ENCODE measurements at places on chromosomes 5 and 9.
A peak's percentile ranks its signal among the peaks of the same experiment; 100 is the strongest.

DNA sequence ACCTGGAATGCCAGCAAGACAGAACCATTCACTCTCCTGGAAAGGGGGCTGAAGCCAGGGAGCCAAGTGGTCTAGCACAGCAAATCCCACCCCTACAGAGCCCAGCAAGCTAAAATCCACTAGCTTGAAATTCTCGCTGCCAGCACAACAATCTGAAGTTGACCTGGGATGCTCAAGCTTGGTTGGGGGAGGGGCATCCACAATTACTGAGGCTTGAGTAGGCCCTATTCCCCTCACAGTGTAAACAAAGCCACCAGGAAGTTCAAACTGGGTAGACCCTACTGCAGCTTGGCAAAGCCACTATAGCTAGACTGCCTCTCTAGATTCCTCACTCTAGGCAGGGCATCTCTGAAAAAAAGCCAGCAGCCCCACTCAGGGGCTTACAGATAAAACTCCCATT lies 17.3 kb downstream of the RIGI start:
- DNase-seq, result peak; percentile 17

GRCh38 chr5:172952034-172952511 lies 7.2 kb upstream of the RPL26L1 start:
- no peak for DNase-seq

- DNase-seq, result no peak
These were observed 7.9 kb downstream of the TICAM2 start for GRCh38 chr5:115594128-115595047.

DNA sequence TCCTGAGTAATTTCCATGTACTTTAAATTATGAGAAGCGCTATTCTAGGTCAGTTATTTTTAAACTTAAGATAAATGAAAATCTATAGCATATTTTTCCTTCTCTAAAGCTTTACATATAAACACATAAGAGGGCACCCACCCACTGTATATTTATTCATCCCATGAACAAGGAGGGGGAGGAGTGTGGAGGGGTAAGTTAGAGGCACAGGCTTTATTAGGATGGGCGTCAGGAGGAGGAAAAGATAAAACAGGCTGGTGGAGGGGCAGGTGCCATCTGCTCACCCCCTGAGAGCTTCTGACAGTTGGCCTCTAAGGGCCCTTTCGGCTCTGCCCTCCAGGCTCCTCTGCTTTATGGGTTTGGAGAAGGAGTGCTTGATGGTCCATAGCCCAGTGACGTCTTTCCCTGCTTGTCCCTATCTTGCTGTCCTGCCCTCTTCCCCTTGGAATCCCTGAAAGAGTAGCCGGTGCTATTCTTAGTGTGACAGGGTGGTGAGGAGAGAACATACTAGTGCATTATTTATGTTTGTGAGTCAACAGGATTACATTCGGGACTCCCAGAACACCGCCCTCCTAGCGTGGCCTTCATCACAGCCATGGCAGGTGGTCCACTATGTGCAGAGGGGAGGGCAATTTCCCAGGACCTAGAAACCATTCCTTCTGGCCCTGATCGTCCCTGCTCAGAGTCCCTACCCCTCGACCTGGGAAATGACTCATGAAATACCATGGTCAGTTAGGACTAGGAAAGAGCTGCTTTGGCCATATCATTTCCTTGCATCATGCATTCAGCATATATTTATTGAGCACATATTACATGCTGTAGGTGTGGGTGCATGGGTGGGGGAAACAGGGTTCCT lies 7.9 kb upstream of the SYNPO start:
- DNase-seq, result no peak

- DNase-seq, result no peak
These were observed 84.0 kb downstream of the SEC61B start for GRCh38 chr9:99305820-99306811.

- DNase-seq, result peak; percentile 1
These were observed 7.6 kb downstream of the SLC1A1 start for GRCh38 chr9:4497855-4498254.

GRCh38 chr5:25150819-25151218 lies 506.0 kb upstream of the CDH10 start:
- DNase-seq, result no peak

DNA sequence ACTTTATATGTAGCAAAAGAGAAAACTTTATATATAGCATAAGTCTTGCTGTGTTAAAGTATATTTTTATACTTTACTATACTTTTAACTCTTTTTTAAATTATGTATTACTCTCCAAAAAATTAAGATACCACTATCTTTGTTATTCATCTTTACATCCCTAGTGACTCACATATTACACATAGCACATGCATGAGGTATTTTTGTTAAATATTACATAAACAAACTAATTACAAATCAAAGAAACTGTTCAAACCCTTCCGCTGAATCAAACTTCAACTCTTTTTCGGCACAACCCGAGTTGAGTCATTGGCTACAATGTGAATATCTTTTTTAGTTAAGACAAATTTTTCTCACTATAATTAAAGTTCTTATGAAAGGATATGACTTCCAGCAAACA lies 32.1 kb downstream of the NADK2 start:
- DNase-seq, result no peak

DNA sequence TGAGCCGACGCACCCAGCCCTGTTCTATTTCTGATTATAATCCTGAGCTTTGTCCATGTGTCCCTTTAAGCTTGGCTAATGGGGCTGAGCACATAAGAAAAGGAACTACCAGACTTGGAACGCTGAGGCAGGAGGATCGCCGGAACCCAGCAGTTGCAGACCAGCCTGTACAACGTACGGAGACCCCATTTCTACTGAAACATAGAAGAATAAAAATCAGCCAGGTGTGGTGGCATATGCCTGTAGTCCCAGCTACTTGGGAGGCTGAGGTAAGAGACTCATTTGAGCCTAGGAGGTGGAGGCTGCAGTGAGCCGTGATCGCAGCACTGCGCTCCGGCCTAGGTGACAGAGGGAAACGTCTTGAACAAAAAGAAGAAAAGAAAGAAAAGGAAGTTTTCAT lies 22.3 kb downstream of the TRIM7 start:
- DNase-seq, result no peak

DNA sequence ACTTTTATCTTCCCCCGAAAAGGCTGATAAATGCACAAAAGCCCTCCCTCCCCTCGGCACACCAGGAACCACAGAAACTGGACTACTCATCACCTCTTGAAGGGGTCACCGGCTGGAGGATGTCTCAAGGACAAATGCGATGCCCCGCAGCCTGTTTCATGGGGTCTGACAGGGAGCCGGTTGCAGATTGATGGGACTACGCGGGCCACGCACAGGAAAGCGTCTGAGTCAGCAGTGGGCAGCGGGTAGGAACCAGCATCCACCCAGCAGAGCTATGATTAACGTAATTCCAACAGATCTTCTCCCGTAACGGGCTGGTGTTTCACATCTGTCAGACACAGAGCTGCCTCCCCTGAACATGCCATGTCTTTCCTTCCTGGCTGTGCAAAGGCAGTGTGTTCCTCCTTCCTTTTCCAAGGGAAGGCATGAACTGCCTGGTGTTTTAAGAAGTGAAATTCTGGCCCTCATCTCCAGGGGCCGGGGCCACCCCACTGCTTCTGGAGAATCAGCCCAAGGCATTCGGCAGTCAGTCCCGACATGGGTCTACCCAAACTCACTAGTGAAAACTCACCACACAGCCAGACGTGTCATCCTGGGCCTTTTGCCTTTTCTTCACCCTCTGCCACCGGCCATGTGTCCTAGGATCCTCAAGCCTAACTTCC lies 144.4 kb upstream of the PHYKPL start:
- DNase-seq, result no peak

- no peak for DNase-seq
These were observed 27.0 kb downstream of the UTP15 start for GRCh38 chr5:73592551-73592950.

- peak; percentile 52 for DNase-seq
These were observed 59.4 kb upstream of the RAPGEF1 start for GRCh38 chr9:131799177-131799823.

- peak; percentile 5 for DNase-seq
These were observed 370.3 kb downstream of the NNT start for GRCh38 chr5:43973318-43973717.

DNA sequence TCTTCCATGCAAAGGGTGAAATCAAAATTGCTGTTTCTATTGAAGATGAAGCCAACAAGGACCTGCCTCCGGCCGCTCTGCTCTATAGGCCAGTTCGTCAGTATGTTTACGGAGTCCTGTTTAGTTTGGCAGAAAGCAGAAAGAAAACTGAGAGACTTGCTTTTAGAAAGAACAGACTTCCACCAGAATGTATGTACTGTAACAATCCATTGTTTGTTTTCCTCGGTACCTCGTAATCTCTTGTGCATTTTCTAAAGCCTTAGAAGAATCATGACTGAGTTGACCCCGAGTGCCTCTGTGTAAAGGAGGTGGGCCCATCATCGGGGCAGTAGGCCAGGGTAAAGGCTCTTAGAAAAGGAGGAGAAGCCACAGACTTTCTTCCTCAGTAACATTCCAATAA lies 44.2 kb upstream of the PHF2 start:
- no peak for DNase-seq

GRCh38 chr9:29220596-29221251 lies 1647.4 kb upstream of the C9orf72 start:
- DNase-seq, result no peak

DNA sequence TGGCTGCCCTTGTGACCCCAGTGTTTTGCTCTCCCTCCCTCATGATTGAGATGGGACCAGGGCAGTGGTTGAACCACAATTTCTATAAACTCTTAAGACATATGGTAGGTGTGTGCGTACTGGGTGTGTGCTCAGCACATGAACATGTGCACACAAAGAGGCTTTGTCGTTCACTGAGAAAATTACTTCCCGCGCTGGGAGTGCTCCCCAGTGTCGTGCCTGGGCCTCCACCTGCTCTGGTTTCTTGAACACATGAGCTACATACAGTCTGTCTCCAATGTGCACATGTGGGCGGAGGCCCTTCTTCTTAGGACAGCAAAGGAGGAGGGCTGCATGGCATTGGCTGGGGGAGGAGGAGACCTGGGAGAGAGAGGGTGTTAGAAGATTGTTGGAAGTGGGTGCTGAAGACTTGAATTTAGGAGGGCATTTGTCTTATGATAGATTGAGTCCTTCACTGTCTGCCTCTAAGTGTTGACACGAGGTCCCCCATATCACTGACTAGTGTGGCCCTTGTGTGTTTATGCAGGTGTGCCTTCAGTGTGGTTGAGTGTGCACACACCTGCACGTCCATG lies 170.0 kb downstream of the CACNA1B start:
- DNase-seq, result no peak

GRCh38 chr5:74079971-74080556 lies 454.1 kb downstream of the ARHGEF28 start:
- DNase-seq, result no peak

- DNase-seq, result no peak
These were observed 62.6 kb upstream of the FRRS1L start for GRCh38 chr9:109229682-109230081.

DNA sequence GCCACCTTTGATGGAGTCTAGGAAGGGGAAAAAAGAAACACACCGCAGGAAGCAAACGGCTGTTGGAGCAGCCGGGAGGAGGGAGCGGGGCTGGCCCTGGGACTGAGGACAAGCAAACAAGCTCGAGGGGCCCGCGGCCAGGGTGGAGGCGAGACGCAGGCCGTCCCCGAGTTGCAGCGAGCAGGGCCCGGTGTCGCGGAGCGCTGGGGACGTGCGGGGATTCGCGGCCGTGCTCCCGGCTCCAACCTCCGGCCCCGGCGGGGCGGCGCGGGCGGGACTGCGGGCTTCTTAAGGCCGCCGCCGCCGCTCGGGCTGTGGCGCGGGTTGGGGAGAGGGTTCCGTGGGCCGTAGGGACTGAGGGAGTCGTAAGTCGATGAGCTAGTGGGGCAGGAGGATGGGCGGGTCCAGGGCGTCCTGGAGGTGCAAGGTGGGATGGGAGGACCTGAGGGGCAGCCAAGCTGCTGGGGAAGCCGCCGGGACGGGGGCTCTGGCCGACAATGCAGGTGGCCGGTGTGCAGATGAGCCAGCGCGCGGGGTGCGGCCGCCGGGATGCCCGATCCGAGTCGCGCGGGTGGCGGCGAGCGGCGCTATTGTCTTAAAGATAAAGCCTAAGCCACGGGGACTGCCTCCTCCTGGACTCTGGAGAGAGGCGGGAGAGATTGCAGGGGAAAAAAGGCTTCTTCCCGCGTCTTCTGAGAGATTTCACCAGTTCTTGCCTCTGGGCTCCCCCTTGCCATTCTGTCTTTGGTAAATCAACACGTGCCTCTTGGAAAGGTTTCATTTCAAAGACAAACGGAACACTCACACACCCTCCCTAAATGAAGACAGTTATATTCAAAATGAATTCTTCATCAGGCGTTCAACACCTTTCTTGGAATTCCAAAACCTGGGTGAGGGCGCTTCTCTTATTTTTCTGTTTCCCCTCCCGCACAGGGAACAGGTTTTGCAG lies 1.6 kb upstream of the HAPLN1 start:
- peak; percentile 92 for DNase-seq

DNA sequence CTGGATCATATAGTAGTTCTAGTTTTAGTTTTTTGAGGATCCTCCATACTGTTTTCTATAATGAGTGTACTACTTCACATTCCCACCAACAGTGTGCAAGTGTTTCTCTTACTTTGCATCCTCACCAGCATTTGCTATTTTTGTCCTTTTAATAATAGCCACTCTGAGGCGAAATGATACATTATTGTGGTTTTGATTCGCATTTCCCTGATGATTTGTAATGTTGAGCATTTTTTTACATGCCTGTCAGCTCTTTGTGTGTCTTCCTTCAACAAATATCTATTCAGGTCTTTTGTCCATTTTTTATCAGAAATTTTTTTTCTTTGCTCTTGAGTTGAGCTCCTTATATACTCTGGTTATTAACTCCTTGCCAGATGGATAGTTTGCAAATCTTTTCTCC lies 114.0 kb downstream of the ADAMTSL1 start:
- no peak for DNase-seq

DNA sequence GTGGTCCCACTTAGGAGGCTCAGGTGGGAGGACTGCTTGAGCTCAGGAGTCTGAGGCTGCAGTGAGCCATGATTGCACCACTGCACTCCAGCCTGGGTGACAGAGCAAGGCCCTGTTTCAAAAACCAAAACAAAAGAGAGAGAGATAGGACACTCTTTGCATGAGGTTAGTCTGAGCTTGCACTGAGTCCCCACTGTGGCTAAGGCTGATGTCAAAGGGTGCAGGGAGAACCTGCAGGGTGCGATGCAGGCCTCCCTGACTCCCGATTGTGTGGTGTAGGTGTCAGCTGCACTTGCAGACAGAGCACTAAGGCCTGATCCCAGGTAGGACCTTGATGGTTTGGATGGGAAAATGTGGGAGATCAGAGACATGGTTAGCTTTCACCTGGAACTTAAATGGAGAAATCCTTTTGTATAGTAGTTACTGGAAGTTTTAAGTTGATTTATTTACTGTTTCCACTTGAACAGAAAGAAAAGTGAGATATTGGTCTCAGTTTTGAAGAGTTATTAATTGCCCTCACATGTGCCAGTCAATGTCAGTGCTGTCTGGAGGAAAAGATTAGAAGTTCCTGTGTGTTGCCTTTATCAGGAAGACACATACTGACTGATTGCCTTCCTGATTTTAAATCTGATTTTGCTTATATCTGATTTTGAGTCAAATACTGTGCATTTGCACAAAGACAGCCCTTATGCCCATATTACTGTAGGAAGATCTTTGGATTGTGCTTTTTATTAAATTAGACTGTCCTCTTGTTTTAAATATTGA lies 260.0 kb downstream of the MAST4 start:
- no peak for DNase-seq
